Stimulated activated CD4-positive, alpha-beta T cell treated with anti-CD3 and anti-CD28 coated beads, TNF-alpha, amount 100 ng/mL, for 4 hours (primary cell): ENCODE measurements at places on chromosomes 2 and 18.

GRCh38 chr18:43155842-43156241 lies 40.4 kb upstream of the RIT2 start:
- DNase-seq, result no peak

- no peak for DNase-seq
Observed at GRCh38 chr2:111213877-111214276, 93.2 kb downstream of the BCL2L11 start.

GRCh38 chr18:5066380-5066977 lies 130.6 kb downstream of the AKAIN1 start:
- no peak for DNase-seq

DNA sequence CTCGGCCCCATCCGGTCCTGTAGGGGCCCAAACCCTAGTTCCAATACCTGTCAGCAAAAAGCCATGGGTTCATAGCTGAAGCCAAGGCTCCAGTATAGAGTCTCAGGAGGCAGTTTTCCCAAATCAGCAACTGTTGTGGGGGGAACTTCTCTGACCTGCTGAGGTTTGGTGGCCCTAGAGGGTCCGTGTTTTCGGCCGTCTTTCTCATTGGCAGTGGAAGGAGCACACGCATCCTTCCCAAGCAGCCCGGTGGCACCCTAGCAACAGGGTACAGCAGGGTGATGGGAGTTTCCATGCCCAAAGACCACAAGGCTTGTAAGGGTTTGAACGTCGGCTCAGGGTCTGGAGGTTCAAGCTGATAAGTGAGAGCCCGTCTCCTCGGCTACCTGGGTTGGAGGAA lies 6.6 kb downstream of the FOSL2 start:
- DNase-seq, result no peak

- no peak for DNase-seq
Observed at GRCh38 chr2:147888680-147889079, 43.9 kb downstream of the ACVR2A start.

DNA sequence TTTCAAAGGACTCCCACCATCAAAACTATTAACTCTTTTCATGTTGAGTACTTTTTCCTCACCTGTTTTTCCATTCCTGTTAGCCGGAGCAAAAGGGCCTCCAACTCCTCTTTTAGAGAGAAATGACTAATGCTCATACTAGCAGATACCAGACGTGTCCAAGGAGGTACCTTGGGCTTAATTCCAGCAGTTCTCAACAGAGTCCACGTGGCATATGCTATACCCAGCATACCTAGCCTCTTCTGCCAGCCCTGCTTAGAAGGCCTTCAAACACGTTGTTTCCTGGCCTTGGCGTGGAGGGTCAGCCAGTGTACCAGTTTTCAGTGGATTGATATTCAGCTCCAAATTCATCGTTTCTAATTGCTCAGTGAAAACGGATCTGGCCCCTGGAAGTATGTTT lies 123.9 kb downstream of the MGAT5 start:
- no peak for DNase-seq

DNA sequence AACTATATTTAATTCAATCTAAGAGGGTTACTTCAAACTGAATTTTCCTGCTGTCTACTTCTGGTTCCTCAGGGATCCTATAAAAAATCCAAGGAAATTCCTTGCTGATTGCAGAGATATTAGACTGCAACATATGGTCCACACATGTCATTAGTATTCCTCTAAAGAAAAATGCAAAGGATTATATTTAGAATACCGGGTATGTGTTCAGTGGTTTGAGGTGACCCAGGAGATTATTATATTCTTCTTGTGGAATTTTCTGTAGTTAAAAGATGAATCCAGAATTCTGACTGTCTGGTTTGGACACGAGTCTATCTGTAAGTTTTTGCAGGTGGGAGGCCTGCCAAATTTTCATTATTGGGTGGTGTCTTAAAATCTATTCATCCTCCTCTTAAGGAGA lies 18.2 kb downstream of the HOXD1 start:
- no peak for DNase-seq

- no peak for DNase-seq
Observed at GRCh38 chr2:63818271-63818670, 23.4 kb upstream of the UGP2 start.

- no peak for DNase-seq
Observed at GRCh38 chr18:8788503-8789429, 83.4 kb downstream of the MTCL1 start.

DNA sequence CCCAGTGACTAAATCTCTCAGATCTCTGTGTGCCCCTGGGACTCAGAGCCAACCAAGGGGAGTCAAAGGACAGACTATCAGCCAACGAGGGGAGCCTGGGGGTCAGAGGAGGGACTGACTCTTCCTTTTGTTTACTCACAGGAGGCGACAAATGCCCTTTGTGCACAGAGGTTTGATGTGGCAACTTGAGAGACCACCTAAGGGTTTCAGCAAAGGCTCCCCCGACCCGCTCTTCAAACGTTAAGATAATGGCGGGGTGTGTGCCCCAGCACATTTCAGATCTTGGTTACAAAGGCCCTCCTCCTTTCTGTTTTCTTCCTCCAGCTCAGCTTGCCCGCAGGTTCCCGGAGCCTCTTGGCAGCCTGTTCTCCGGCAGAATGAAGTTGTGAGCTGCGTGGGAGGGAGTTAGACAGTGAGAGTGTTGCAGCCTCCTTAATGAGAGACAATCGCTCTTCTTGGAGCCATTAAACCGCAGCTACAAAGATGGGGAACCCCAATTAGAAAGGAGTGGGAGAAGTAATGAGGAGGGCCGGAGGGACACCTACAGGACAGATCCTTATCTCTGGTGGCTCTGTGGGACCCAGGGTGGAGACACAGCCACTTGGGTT lies 76.2 kb downstream of the KIAA2012 start:
- DNase-seq, result no peak

DNA sequence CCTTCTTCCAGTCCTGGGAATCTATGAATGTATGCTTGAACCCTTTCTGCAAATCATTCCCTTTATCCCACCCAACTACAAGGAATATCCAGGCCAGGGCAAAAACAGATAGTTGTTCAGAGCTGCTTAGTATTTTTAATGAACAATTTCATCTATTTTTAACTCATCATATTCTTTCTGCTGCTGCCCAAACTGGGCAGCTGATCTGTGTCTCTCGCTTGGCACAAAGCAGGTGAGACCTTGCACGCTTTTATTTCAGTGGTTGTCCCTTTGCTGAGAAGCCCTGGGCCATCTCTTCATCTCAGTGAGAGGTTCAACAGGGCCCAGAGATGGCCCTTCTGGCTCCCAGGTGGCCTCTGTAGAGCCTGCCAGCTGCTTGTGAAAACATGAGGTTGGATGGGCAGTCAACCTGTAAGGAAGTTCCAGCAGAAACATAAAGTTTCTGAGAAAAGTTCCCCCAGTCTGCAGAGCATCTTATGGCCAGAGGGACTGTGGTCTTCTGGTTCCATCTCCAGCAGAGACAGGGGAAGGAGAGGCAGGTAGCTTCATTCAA lies 57.5 kb downstream of the MYCN start:
- no peak for DNase-seq

DNA sequence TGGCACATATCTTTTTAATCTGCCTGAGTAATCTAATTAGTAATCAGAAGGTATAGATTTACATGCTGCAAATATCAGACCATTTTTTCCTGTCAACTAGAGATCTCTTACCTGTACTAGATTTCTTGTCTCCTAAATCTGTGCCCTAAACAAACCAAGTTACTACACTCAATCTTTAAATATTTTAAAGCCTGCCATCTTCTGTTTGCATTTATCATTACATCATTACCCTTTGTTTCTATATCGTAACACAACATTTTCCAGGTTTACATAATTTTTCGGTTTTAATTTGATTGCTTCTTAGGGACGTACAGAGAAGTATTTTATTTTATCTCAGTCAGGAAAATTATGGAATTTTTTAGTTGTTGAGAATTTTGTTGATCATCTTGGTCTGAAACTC lies 25.7 kb downstream of the PSMA8 start:
- no peak for DNase-seq

DNA sequence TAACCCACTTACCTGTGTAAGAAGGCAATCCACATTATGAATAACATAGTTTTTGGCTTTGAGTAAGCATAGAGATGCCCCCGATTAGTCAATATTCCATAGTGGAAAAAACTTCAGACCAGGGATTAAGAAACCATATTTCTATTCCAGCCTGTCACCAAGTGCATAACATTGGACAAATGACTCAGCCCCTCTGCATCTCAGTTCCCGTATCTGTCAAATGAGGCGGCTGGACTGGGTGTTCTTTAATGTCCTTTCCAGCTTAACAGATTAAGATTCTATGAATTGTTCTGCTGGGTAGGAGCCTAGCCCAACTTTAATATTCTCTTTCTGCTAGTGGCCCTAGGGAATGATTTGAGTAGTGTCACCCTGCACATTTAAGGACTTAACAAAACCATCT lies 11.8 kb upstream of the FTCDNL1 start:
- no peak for DNase-seq

- no peak for DNase-seq
Observed at GRCh38 chr2:177270531-177270930, 6.0 kb upstream of the NFE2L2 start.

- DNase-seq, result no peak
Observed at GRCh38 chr2:241925821-241926441, 56.4 kb downstream of the RTP5 start.

- no peak for DNase-seq
Observed at GRCh38 chr18:55054021-55054990, 95.0 kb upstream of the CCDC68 start.

DNA sequence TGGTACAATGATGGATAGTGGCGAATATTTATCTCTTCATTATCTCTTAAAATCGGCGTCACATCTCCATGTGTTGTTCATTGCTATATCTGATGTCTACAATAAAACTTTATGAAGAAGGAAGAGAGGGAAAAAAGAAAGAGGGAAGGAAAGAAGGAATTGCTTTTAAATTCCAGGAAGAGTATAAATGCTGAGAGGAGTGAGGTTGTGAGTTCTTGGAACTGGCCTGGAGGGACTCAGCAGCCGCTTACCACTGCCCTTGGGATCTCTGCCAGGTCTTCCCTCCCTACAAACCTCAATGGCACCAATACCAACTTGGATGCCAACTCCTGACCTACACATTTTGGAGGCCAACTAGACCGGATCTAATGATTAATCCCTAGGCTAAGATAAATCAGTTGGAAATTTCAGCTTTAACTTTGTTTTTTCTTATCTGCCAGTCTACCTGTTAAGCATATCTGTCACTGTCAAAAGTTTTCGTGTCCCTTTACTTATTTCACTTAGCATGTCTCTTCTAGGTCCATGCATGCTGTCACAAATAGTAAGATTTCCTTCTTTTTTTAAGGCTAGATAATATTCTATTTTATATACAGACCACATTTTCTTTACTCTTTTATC lies 9.8 kb downstream of the SCN9A start:
- DNase-seq, result no peak

GRCh38 chr2:68767996-68768395 lies 33.4 kb downstream of the ARHGAP25 start:
- DNase-seq, result no peak

GRCh38 chr18:62054929-62055498 lies 131.8 kb downstream of the PIGN start:
- no peak for DNase-seq

- no peak for DNase-seq
Observed at GRCh38 chr2:240298803-240299709, 136.4 kb upstream of the GPC1 start.

- DNase-seq, result no peak
Observed at GRCh38 chr2:11102956-11103860, 52.1 kb upstream of the SLC66A3 start.

DNA sequence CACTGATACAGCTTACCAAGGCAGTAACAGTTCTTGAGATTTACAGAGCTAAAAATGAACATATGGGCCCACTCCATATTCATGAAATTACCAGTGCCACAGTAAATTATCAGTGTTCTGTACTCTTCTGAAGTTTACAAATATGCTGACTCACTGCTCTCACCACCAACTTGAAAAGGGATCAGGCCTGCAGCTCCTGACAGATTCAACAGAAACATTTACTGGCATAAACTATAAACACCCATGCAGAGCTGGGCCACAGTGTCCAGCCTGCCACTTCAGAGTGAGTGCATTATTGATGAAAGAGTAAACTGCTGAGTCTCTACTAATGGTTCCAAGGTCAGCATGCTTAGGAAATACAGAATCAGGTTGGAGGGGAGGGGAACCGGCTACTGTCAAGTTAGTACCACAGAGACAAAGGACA lies 83.1 kb downstream of the FARSB start:
- DNase-seq, result no peak

DNA sequence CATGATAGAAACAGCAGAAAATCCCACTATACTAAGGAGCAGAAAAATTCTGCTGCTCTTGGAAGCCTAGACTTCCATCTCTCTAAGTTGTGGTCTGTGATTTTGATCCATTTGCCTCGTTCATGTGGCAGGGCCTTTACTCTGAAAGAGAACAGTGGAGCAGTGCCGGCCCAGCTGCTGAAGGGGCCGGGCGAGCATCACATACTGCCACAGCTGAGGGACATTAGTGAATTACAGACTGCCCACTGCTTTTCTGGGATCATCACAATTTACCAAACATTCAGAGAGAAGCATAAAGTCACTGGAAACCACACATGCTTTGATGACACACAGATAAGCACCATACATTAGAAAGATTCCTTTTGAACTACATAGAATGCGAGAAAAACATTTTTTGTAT lies 217.0 kb upstream of the BOD1L2 start:
- no peak for DNase-seq

- no peak for DNase-seq
Observed at GRCh38 chr2:172153156-172153555, 50.5 kb upstream of the DLX2 start.

GRCh38 chr18:907115-907884 lies 2.6 kb downstream of the ADCYAP1 start:
- DNase-seq, result no peak

DNA sequence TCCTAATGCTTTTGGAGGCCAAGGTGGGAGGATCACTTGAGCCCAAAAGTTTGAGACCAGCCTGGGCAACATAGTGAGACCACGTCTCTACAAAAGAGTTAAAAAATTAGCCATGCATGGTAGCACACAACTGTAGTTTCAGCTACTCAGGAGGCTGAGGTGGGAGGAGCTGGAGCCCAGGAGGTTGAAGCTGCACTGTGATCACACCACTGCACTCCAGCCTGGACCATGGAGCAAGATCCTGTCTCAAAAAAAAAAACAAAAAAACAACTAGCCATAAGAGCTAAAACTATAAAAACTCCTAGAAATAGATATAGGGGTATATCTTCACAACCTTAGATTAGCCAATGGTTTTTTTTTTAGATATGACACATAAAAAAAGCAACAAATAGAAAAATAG lies 16.9 kb upstream of the COL6A3 start:
- DNase-seq, result no peak

DNA sequence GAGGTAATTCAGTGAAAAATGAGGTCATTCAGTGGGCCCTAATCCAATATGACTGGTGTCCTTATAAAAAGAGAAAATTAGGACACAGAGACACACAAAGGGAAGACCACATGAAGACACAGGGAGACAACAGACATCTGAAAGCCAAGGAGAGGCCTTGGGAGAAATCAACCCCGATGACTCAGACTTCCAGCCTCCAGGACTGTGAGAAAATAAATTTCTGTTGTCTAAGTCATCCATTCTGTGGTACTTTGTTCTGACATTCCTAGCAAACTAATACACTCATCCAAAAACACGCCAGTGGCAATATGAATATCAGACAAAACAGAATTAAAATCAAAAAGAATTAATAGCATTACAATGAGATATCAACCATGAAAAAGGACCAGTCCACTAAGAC lies 303.7 kb downstream of the SS18 start:
- DNase-seq, result no peak

- DNase-seq, result no peak
Observed at GRCh38 chr2:176189681-176190641, 1.5 kb downstream of the HOXD1 start.

- DNase-seq, result no peak
Observed at GRCh38 chr2:103868396-103868795, 985.5 kb upstream of the POU3F3 start.
